ENCODE measurements at places on chromosomes 1 and 21.

- DNase-seq: no peak
These were observed 14.4 kb downstream of the NSL1 start for GRCh38 chr1:212777151-212777550.

DNA sequence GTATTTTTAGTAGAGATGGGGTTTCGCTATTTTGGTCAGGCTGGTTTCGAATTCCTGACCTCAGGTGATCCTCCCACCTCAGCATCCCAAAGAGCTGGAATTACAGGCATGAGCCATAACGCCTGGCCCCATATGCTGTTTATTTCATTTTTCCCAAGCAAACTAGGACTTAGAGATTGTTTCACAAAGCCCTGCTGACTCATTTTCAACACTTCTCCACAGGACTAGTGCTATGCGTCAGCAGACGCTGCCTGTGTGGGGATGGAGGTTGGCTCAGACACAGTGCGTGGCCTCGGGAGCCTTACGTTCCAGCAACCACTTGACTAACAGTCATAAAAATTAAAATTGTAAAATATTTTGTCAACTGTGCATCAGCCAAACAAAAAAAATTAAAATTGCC, 22.7 kb downstream of the PKNOX1 start:
- DNase-seq: no peak

GRCh38 chr1:180392427-180393145, 109.8 kb downstream of the ACBD6 start:
- no peak for DNase-seq

DNA sequence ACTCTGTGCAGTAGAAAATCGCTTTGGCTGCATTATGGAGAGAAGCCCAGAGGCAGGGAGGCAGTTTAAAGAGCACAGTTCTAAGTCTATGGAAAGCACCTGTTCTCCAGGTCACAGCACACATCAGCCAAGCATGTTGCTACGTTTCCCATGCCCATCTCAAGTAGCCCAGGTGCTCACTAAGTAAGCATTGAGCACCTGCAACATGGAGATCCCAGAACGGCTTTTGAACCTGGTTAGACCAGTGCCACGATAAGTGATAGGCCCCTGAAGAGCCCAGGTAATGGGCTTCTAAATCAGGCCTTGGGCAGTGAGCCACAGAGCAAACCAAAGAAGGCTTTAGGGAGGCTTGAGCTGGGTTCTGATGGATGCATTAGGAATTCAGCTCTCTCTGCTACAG, 186.2 kb downstream of the C1orf94 start:
- DNase-seq: no peak

- DNase-seq: no peak
These were observed 130.1 kb downstream of the ADAMTS1 start for GRCh38 chr21:26715116-26715515.

- DNase-seq: no peak
These were observed 37.2 kb downstream of the LRRC8C start for GRCh38 chr1:89670163-89670562.

GRCh38 chr1:16171314-16172151, 15.7 kb upstream of the EPHA2 start:
- no peak for DNase-seq

- DNase-seq: no peak
These were observed 39.8 kb downstream of the USP1 start for GRCh38 chr1:62476525-62477219.

DNA sequence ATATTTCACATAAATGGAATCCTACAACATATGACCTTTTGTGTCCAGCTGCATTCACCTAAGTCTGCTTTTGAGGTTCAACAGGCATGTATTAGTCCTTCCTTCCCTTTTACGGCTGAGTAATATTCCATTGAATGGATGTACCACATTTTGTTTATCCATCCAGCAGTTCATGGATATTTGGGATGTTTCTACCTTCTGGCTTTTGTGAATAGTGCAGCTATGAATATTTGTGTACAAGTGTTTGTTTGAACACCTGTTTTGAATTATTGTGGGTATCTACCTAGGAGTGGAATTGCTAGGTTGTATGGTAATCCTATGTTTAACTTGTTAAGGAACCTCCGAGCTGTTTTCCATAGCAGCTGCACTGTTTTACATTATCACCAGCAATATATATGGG, 62.3 kb upstream of the DESI2 start:
- no peak for DNase-seq

DNA sequence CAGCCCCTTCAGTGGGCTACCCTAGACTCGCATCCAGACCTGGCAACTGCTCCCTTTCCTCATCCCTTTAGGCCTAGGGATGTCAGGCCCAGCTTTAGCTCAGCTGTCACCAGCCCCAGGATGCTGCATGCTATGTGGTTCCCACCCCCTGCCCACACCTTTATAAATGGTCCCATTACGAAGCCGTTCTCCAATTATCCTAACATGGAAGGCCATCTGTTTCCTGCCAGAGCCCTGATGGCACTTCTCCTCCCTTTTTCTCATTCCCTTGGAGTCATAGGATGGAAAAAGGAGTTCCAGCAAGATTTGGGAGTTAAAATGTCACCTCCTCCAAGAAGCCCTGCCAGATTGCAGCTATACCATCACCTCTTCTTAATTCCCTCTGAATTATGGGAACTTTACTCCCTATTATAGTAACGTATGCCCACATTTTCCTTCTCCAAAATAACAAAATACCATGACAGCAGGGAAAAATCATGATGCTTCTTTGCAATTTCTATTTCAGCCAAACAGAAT, 205.0 kb upstream of the GRIK3 start:
- DNase-seq: no peak

GRCh38 chr1:240611619-240612480, at the start of gene GREM2:
Gene GREM2 (minus strand): TSS chr1:240612155. CDS start chr1:240493475, 118,680 bp downstream.
- peak; percentile 16 for DNase-seq

GRCh38 chr1:197363855-197364254, 95.8 kb downstream of the CRB1 start:
- DNase-seq: no peak

- no peak for DNase-seq
These were observed 78.9 kb downstream of the RHOU start for GRCh38 chr1:228814176-228814575.

DNA sequence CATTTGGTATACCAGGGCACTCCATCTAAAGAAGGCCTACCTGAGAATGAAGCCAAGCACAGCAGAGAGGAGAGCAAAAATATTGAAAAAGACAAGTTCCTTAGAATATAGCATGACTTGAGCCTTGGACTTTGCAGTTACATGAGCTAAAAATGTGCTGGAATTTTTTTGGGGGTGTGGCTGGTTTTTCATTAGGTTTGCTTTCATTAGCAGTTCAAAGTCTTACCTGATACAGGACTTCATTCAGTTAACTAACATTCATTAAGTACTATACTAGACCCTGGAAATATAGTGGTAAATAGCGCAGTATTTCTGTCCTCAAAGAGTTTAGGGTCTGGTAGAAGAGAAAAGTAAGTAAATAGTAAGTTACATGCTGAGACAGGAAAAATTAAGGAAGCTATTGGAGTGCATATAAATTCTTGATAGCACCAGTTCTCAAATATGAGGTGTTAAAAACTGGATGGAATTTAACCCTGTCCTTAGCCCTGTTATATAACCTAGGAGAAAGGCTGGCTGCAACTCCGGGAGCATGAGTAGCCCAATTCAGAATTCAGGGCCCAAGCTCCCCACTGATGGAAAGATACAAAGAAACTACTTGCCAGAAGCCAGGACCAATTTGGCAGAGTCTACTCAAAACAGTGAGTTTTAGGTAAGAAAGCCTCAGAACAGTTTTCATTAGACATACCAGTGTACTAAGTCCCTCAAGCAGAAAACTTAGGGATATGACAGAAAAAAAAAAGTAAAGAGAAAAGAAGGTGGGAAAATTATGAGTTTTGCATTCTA, 3.1 kb upstream of the DOCK7 start:
- no peak for DNase-seq

DNA sequence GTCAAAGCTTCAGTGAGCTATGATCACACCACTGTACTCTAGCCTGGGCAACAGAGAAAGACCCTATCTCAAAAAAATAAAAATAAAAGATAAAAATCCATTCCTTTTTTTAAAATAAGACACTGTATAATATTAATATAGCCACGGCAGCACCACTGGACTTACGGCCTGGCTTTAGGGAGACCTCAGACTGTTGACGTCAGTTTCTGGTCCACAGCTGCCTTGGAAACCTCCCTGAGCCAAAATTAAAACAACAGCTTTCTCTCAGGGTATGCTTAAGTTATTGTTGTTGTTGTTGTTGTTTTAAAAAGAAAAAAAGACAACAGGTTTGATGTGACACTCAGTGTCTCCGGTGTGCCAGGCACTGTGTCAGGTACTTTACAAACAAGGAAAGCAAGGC, 42.0 kb downstream of the CAPZB start:
- no peak for DNase-seq

GRCh38 chr1:92030656-92031107, 897 bp downstream of the EPHX4 start:
- no peak for DNase-seq

- DNase-seq: no peak
These were observed 44.6 kb upstream of the SIM2 start for GRCh38 chr21:36654324-36654723.

DNA sequence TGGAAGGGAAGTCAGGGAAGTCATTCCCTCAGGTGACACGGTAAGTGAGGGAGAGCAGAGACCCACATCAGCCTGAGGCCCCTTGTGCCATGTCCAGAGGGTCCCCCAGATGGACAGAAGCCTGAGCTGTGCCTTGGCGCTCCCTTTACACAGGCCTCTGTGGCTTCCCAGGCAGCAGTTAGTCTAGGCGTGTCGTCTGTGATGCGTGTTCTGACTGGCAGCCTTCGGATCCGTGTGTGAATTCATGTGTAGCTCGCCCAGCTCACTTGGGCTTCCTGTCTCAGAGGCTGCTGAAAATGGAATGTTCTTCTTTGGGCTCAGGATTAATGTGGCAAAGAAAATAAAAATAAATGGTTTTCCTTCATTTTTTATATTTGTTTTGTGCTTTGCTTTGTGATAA, 28.3 kb downstream of the PRMT2 start:
- DNase-seq: no peak

DNA sequence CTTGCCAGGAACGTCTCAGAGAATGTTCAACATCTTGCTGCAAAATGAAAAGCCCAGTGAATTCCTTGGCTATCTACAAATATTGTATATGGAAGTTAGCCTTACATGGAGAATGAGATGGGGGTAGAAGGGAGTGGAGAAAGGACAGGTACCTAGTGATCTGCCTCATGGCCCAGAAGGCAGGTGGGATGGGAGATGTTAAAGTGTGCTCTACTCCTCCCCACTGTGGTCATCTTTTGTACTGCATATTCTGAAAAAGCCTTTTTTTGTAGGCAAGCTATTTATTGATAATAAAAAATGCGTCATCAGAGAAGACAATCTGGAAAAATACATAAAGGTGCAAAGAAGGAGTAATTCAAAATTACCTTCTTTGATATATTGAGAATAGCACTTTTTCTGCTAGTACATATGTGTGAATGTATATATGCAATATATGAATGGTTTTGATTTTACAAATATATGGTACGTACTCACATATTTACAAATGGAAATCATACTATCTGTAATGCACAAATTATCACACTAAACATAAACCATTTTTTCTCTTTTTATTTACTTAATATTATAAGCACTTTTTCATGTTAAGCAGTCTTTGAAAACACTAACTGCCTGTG, 19.1 kb upstream of the SLC5A9 start:
- DNase-seq: no peak

- DNase-seq: no peak
These were observed 49.0 kb upstream of the NR5A2 start for GRCh38 chr1:199978408-199978940.

GRCh38 chr1:218368686-218369085, 23.6 kb downstream of the TGFB2 start:
- DNase-seq: no peak

DNA sequence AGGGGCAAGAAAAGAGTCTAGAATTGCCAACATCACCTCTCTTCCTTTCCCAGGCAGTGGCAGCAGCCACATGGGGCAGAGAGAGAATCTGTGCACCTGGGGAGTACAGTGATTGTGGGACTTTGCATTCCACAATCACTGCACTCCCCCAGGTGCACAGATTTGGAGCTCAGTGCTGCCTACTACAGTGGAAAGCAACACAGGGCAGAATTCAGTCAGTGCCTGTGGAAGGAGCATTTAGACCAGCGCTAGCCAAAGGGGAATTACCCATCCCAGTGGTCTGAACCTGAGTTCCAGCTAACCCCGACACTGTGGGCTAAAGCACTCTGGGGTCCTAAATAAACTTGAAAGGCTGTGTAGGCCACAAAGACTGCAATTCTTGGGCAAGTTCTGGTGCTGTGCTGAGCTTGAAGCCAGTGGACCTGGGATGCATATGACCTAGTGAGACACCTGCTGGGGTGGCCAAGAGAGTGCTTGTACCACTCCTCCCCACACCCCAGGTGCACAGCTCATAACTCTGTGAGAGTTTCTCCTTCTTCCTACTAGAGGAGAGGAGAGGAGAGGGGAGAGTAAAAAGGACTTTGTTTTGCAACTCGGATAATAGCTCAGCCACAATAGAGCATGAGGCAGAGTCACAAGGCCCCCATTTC, 50.3 kb downstream of the NUP210L start:
- DNase-seq: no peak

Measured in stimulated activated CD4-positive, alpha-beta T cell treated with anti-CD3 and anti-CD28 coated beads, Interleukin-2, amount 100 ng/mL, for 48 hours (primary cell).